ENCODE measurements at places on chromosomes 11 and 22. TPM values are rescaled to one million over a fixed set of nuclear protein-coding genes. Genes with fewer than 3 reads are reported as not detected.
A peak's percentile ranks its signal among the peaks of the same experiment; 100 is the strongest.

DNA sequence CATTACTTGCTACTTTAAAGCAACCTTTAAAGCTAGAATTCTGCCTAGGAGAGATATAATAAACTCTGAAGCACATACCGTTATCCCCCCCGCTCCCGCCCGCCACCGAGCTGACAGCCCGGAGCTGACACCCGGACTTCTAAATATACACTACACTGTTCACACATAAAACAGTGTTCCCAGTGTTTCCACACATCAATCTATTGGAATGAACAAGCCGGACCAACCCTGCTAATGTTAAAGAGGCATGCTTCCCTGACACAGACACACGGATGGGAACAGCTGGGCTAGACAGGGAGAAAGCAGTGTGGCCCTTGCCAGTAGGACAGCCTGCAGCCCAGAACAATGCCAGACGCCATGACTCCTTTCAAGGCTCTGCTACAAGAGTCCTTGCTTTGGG is 108.4 kb upstream of the CSNK2A3 start:
- no peak for DNase-seq

GRCh38 chr11:102214623-102215022 is 102.7 kb upstream of the BIRC3 start:
- no peak for DNase-seq

DNA sequence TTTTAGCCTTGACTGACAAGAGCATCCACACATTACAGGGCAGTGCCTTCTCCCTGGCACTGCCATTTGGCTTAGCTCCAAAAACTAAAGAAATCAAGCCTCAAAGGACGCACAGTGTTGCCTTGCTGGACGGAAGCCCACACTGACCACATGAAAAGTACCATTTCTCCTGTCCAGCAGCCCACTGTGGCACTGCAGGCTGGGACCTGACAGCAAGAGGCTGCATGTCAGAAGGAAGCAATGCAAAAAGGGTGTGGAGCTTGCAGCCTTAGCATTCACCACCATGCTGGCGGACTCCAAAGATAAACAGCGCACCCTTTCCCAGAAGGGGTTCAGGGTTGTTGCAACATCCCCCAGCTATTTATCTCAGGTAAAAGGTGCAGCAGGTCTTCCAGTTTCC is 109.3 kb upstream of the BMAL1 start:
- peak; percentile 59 for DNase-seq

GRCh38 chr22:28742562-28742962 is 723 bp downstream of the HSCB start:
- no peak for DNase-seq

- DNase-seq: peak; percentile 34
Measured at GRCh38 chr11:112219476-112220232, 6.6 kb upstream of the PTS start.

GRCh38 chr11:36431429-36432092 is 78.5 kb downstream of the TRAF6 start:
- DNase-seq: no peak

- no peak for DNase-seq
Measured at GRCh38 chr22:50683086-50683993, 10.7 kb downstream of the SHANK3 start.

DNA sequence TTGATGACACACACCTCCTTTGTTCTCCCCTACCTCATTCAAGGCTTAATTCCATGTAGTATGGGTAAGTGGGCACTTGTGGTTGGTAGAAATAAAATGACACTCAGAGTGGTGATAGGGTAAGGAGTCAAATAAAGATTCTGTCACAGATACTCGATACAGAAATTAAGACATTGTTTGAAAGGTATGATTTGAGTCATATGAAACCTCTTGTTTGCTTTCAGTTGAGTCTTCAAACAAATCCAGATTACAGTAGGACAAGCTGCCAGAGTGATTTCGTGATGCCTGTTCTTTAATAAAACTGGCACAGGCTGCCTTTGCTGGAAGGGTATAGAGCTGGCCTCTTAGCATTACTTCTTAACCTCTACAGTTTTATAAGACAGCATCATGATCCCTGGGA is 182.4 kb downstream of the SPON1 start:
- DNase-seq: no peak

SLC22A24 gene
- not detected for total RNA-seq

DERL3 gene
- total RNA-seq: 6.6 TPM

MAML2 gene
- total RNA-seq: 68.2 TPM

ANAPC15 gene
- 21.4 TPM for total RNA-seq

SLCO2B1 gene
- 86.9 TPM for total RNA-seq

MS4A4A gene
- total RNA-seq: 24.6 TPM

LRP4 gene
- total RNA-seq: 7.5 TPM

Data from breast epithelium (tissue), 4 donors.